ENCODE measurements at places on chromosomes 7 and 10.

GRCh38 chr10:80760914-80761371 is 223.2 kb downstream of the SH2D4B start:
- DNase-seq = no peak

GRCh38 chr7:9082203-9082602 is 648.8 kb downstream of the NXPH1 start:
- DNase-seq = no peak

DNA sequence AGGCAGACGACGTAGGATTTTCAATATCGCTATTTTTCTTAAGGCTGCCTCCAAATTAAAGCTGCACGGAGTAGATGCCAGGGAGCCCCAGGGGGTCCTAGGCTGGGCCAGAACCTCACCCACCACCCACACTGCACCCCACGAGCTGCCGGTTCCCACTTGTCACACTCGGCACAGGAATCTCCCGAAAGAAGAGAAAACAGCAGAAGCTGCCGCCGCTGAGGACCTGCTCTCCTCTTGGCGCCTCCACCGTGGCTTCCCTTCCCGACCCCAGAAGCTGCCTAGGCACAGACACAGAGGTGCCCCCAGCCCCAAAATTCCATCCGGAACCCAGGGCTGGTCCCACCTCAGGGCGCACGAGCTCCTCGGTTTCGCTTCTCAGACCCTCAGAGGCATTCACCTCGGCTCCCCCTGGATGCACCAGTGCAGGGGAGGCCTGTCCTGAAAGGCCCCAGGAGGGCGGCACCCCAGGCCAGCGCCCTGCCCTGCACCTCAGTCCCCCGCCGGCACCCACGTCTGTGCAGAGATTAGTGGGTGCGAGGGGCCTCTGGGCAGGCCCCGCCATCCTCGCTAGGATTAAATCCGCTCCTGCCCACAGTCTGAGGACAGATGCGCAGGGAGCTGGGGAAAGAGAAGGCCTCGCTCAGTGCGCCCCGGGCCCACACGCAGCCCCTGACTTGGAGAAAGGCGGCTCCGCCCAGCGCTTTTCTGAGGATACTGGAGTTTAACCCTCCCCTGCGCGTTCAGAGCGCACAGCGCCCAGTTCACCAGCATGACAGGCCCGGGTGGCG is 99.2 kb downstream of the PTPRN2 start:
- no peak for DNase-seq

DNA sequence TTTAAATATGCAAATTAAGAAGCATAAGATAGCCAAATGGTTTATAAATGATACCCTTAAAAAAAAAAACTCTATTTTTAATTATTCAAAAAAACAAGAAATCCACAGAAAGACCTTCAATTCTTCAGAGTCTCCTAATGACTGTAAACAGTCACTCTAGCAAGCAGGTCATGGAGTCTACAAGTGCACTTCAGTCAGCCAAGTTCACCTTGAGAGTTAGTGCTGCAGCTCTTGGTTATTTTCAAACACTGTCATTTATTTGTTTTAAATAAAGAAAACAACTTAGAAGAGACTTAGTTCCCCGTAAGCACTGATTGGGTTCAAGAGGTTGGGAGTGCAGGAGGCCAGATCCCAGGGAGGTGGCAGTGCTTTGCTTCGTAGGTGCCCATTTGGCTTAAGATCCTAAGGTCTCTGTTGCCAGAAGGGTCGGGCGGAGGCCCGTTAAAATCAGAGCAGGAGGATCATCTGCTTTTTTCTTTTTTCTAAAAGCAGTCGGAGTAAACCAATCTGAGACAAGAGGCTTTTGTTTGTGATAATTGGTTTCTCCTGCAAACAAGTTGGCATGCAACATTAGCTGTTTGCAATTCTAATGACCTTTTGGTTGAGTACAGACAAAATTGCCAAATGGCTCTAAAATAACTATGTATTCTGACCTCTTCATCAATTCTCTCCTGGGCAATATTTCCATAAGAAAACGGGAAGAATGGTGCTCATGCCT is 86.4 kb upstream of the ELMO1 start:
- DNase-seq = no peak

DNA sequence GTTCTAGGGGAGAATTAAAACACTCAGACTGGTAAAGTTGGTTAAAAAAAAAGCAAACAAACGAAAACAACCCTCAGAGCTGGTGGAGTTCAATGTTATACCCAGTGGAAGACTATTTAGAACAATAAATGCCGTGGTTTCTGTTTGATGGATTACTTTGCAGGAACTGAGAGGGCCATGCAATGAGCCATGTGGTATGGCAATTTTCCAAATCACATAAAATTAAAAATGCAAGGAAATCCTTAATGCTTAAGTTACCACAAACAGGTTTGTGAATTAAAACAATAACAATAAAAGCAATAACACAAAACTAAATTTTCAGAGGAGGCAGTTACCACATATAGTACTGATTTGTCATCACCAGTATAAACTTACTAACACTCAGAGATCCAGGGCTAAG is 96.9 kb downstream of the RTKN2 start:
- no peak for DNase-seq

DNA sequence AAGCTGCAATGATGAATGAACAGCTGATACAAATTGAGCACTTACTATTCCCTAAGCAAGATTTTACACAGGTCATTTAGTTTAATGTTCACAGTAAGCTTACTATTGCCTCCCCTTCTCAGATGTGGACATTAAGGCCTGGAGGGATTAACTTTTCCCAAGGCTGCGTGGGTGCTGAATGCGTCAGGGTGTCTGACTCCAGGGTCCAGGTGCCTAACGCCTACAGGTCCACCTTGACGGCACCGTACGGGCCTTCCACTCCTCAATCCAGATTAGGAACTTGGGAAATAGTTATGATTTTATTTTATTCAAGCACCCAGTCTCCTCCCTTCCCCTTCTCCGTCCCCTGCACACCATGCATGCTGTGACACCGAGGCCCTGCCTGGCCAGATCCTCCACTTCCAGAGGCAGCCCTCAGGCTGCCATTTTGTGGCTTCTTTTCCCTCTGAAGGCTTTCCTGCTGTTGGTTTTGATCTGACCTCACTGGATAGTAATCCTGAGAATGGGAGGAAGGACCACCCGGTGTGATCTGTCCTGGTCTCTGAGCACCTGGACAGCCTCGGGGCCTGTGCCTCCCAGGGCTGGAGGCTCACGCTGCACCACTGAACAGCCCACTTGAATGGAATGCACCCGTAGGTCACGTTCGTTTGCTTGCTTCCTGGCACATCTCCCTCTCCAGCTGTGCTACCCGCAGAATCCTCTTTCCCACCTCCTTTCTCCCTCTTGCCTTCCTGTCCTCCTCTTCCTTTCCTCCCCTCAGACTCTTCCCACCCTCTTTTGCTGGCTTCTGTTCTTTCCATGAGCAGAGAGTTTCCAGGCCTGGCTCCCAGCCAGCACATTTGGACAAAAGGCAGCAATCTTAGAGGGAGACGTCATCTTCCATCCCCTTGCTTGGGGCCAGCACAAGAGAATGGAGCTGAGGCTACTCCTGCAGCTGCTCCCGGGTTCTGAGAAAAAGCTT is 14.4 kb downstream of the DENND2A start:
- no peak for DNase-seq

- DNase-seq = no peak
These were observed 161.9 kb downstream of the GRID1 start for GRCh38 chr10:86204421-86205305.

DNA sequence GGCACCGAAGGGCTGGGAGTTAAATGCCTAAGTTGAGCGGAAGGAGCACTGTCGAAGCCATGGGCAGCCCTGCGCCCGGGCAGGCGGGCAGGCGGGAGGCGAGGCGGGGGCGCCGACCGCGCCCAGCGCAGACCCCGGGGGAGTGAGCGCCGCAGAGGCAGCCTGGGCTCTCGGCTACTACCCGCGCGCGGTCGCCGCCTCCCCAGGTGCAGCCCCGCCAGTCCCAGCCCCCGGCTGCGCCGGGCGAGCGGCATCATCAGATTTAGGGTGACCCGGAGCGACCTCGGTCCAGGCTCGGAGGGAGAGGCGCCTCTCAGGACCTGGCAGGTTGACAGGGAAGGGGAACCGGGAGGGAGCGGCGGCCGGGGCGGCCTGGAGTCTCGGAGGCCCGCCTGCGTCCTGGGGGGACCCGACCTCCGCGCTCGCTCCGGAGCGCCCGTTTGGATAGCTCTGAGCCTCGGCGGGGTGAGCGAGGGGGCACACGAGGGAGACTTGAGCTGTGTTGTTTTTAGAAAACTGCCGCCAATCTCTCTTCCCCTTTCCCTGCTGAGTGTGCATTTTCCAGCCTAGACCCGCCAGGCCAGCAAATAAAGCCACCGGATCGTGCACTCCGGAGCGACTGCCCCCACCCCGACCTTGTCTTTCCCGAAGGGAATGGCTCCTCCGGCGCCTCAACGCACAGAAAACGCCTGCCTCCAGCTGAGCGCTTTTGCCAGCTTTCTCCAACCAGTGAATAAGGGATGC is 2.3 kb upstream of the NRP1 start:
- no peak for DNase-seq

DNA sequence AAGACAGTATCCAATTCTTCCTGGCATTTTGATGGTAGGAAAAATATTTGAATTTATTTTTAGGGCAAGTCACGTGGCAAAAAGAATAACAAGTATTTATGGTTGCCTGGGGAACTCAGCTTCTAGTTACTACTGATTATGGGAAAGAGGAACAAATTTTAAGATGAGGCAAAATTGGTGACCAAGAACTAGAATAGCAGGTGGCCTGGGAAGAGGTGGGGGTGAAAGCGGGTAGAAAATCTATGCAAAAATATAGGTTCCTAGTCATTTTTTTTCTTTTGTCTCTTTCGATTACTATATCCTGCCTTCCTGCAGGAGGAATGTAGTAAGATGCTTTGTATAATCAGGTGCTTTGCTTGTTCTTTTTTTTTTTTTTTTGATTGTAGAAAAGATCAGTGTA is 27.8 kb downstream of the ENTPD1 start:
- no peak for DNase-seq

- DNase-seq = no peak
These were observed 195.5 kb upstream of the ZNF32 start for GRCh38 chr10:43844221-43844620.

- no peak for DNase-seq
These were observed 314.8 kb downstream of the DNAJB6 start for GRCh38 chr7:157651366-157652160.

DNA sequence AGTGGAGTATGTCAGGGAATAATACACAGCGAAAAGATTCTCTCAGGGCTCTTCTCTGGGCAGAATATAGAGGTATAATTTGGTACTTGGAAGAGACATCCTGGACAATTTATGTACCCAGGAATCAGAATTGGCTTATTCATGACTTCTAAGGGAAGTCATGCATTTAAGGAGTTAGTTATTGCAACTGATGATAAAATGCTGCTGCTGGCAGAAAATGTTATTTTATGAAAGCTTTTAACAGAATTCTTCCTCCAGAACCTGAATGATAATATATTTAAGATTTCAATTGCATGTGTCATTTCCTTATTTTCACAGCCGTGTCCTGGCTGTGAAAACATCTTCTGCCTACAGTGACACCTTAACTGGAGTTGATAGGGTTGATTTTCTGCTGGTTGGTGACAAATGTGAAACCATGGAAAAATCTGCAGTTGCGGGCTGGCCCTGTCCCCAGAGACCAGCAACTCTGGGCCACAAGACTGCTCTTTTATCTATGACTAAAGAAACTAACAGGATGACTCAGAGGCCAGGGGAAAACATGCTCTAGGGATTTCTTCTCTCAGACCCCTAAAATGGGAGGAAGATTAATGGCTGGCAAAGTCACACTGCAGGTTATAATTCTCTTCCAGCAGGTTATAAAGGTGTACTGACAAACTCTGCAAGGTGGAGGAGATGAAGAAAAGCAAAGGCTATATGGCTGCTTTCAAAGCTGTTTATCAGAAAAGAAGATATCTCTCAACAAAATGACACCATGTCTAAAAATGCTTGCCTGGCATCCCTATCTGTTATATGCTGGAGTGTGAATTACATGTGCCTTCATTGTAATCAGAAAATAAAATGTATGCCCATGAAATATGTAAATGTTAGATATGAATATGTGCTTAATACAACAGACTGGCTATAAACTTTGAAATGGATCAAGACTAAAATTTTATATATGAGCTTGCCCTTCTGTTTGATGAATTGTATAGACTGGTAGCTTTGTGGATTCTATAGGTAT is 12.1 kb upstream of the TRUB1 start:
- no peak for DNase-seq

DNA sequence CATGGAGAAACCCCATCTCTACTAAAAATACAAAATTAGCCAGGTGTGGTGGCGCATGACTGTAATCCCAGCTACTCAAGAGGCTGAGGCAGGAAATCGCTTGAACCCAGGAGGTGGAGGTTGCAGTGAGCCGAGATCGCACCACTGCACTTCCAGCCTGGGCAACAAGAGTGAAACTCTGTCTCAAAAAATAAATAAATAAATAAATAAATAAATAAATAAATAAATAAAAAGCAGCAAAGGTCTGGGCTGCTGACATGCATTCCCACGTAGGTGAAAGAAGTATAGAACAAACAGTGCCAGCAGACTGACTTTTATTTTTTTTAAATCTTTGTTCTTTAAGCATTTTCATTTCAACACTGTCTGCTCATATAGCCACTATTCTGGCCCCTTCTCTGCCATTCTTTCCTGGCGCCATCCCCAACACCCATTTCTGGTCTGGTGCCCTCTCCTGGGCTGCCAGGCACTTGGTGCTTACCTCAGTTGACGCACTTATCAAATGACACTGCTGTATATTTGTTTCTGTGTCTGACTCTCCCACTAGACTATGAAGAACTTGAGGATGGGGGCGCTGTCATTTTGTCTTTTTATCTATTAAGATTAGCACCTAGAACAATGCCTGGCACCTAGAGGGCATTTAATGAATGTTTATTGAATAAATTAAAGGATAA is 15.6 kb downstream of the FAM107B start:
- DNase-seq = no peak
